ENCODE measurements at places on chromosomes 12 and 14.
A peak's percentile ranks its signal among the peaks of the same experiment; 100 is the strongest.

- DNase-seq, result peak; percentile 70
Measured at GRCh38 chr14:52926953-52927352, 23.9 kb downstream of the FERMT2 start.

- no peak for DNase-seq
Measured at GRCh38 chr14:101049511-101049910, 146.0 kb upstream of the RTL1 start.

DNA sequence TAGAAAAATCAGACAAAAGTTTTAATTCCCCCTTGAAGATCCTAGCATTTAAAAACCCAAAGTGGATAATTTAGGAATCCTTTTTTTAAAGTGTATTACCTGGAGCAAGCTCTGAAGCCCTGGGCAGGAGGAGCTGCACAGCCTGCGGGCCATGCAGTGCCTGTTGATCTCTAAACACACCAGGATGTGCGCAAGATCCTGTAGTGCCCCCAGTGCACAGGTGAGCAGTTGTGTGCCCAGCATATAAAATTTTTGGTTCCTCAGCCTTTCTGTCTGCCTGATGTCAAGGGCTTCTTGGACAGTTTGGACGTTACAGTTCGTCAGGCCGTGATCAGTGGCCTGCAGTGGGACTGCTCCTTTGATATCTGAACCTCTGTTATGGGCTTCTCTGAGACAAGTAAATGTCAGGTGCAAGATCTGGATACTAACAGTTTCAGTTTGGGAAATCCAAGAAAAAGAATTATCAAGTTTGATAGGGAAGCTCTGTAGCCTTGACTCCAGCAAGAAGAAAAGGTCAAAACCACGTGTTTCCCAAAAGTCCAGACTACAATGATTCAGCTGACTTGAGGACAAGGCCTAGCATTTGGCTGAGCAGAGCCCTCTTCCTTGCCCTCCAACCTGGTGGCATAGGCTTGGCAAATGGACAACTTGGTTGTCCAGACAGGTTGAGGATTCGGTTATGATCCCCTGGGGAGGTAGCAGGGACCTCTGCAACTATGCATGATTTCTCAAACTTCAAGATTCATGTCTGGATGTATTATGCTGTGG is 1.0 kb downstream of the ATXN7L3B start:
- DNase-seq, result peak; percentile 10

DNA sequence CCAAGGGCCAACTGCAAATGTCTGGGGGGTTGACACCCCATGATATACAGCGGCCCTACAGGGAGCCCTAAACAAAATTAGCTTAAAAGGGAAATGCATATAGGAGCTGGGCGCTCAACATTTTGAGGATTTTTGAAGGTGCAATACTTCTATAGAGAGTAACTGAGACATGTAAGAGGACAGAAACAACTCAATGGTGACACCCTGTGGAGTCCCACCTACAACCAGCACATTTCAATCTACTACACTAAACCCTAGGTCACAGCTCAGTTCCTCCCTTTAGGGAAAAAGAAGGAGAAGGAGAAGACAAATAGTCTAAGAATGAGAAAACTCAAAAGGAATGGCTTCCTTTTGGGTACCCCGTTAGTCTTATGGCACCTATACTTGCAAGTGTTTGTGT is 1010.5 kb upstream of the NOVA1 start:
- DNase-seq, result no peak

GRCh38 chr12:31804185-31804504 is 75.3 kb upstream of the AMN1 start:
- DNase-seq, result no peak

DNA sequence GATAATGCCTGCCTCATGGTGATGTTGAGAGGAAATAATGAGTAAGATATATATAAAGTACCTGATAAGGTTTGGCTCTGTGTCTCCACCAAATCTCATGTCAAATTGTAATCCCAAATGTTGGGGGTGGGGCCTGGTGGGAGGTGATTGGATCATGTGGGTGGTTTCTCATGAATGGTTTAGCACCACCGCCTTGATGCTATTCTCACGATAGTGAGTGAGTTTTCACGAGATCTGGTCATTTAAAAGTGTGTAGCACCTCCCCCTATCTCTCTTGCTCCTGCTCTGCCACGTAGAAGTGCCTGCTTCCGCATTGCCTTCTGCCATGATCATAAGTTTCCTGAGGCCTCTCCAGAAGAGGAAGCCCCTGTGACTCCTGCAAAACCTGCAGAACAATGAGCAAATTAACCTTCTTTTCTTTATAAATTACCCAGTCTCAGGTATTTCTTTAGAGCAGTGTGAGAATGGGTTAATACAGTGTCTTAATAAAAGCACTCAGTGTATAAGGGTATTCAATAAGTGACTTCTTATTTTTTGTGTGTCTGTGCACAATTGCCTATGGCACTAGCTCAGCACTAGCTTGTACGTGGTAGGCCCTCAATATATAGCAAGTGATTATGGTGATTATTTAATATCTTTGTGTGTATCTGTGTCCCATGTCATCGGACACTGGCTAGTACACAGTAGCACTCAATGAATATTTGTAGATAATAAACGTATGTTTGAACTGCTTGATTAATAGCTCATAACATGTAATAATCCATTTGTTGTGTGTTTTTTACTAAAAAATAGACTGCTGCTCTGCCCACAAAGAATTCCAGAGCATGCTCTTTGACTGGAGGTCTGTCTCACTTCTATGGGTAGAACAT is 138.1 kb upstream of the LMNTD1 start:
- no peak for DNase-seq

GRCh38 chr14:81302638-81303037 is 81.9 kb upstream of the GTF2A1 start:
- no peak for DNase-seq

GRCh38 chr14:86858031-86858430 is 1135.0 kb downstream of the GALC start:
- DNase-seq, result peak; percentile 67

DNA sequence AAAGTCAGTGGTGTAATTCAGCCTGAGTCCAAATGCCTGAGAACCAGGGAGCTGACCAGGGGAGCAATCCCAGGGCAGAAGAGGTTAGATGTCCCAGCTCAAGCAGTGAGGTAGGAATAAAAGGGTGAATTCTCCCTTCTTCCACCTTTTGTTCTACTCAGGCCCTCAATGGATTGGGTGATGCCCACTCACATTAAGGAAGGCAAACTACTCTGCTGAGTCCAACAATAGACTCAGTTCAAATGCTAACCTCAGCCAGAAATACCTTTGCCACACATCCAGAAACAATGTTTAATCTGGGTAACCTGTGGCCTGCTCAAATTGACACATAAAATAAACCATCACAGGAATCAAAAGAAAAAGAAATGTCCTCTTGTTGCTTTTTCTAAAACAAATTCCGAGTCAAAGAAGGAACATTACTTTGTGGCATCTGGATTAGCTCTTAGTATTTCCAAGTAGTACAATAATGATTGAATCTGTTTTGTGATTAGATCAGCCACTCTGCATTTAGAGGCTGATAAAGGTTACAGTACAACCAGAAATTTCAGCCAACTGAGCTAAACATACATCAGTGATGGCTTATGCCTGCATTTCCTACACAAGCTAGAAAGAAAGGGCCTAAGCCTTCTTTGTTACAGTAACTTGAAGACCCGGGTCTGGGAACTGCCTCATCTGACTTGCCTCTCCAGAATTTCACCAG is 43.6 kb upstream of the TRIM9 start:
- DNase-seq, result no peak

GRCh38 chr12:107264667-107265066 is 171.3 kb upstream of the CRY1 start:
- DNase-seq, result no peak

DNA sequence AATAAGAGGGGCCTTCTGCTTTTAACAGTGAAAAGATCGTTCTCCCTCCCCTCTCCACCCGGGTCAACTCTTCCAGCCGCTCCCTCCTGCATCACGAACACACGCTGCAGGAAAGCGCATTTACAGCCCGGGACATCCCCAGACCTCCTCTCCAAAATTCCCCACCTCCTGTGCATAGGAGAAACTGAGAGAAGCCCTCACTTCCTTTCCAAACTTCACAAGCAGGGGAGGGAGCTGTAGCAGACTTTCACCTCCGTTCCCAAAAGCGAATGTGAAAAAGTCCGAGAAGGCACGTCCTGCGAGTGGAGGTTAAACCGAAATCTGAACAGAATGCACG is 513 bp downstream of the BCAT1 start:
- DNase-seq, result peak; percentile 46

- peak; percentile 51 for DNase-seq
Measured at GRCh38 chr12:53568809-53569557, 57.2 kb downstream of the ATF7 start.

GRCh38 chr12:116677202-116677661 is 60.6 kb downstream of the SPRING1 start:
- no peak for DNase-seq

DNA sequence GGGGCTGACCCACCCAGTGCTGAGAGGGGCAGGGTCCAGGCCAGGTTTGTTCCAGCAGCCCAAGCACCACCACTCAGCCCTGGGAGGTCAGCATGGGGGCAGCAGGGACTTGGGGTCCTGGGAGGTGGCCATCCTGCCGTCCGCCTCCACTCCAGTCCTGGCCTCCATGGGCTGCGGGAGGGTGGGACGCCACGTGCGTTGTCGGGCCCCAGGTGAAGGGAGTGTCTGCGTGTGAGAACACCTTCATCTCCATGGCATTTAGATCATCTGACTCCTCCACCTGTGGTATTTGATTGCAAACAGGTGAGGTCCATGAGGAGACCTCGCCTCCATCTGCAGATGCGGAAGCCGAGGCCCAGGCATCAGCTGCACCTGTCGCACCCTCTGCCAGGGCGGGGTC is 44.1 kb downstream of the FBRSL1 start:
- DNase-seq, result no peak

GRCh38 chr12:131565267-131566015 is 145.4 kb upstream of the SFSWAP start:
- DNase-seq, result no peak

GRCh38 chr14:94751321-94751720 is 18.6 kb downstream of the GSC start:
- no peak for DNase-seq

DNA sequence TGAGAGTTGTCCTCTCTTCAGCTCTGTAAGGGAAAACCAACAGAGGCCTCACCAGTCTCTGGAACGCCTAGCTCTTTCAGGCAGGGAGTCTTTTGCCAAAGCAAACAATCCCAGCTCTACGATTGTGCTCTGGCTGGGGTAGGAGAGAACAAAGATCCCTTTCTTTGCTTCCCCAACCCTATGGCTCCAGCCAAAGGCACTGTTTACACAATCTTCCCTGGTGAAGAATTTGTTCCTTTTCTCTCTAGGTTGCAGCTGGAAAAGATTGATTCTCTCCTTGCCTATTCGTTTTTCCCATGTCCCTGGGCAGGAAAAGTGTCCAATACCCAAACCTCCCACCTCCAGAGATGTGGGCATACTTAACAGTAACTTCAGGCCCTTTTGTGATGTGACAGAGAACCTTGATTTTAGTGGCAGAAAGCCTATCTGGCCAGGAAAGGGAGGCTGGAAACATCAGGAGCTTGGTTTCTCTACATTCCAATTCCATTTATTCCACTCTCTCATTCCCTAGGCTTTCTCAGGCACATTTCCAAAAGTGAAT is 16.8 kb downstream of the ATP5MC2 start:
- DNase-seq, result peak; percentile 69

GRCh38 chr14:87181288-87181687 is 811.7 kb downstream of the GALC start:
- no peak for DNase-seq

DNA sequence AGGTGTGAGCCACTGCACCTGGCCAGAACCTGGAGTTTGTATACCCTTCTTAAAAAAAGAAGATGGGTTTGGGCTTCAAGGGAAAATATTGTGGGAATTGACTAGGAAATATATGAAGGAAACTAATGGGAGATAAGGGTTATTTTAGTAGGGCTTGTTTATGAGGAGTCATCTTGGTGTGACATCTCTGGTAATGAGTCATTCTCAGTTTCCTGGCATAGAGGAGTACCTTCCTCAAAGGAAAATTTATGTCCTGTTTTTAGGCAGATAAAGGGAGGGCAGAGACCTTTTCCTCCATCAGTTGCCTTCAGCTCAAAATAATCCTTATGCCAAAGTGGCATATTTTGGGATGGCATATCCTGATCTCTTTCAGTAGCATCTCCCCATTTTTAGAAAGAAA is 30.6 kb upstream of the NFKBIA start:
- peak; percentile 47 for DNase-seq

- no peak for DNase-seq
Measured at GRCh38 chr14:32692441-32692840, 246.2 kb upstream of the NPAS3 start.

DNA sequence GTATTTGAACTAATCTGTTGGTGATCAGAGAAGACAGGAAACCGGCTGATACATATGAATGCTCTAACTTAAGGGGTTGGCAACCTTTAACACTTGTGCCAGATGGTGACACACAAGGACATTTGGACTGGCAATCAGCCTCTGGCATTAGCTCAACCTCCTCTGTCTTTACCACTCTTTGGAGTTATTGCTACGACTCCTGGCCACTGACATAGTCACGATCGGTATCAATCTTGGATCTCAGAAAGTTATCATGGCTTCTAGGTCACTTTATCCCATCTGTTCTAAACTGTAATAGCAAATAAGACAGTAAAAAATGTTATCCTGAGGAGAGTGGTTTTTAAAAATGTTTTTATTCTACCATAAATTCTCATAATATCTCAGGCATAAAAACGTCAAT is 575.2 kb upstream of the MDGA2 start:
- DNase-seq, result no peak

GRCh38 chr12:98060411-98060810 is 455.0 kb upstream of the TMPO start:
- DNase-seq, result no peak

DNA sequence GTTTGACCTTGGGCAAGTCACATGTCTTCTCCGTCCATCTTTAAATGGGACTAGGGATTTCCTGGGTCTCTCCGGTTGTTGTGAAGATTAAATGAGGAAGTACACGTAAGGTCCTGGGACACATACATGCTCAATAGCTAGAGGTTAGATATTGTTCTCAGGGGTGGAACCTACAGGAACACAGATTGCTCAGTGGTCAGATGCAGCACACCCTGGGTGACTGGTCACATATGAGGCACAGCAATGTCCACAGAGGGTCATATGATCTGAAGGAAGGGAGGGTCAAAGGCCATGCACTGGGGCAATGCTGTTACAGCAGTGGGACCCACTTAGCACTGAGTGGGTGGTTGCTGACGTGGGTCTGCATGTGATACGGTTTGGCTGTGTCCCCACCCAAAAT is 11.4 kb upstream of the SLC8B1 start:
- no peak for DNase-seq

GRCh38 chr14:99075061-99075460 is 196.9 kb downstream of the BCL11B start:
- no peak for DNase-seq

DNA sequence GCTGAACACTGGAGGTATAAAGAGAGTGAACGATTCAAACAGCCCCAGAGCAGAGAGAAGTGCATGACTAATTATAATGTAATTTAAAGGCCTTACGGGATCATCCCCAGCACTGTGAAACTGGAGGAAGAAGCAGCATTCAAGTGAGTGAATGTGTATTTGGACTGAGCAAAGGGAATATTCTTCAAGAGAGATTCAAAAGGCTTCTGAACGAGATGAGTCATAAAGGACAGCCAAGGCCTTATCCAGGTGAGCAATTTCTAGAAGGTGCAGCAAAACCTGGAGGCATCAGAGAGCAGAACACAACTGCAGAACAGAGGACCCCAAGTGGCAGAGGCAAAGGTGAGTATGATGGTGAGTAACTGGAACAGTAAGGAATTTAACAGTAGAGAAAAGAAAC is 127.2 kb downstream of the BCAT1 start:
- peak; percentile 89 for DNase-seq

GRCh38 chr12:3770891-3771290 is 18.0 kb upstream of the CRACR2A start:
- DNase-seq, result peak; percentile 83

- peak; percentile 67 for DNase-seq
Measured at GRCh38 chr12:102879144-102879763, 37.8 kb downstream of the PAH start.

GRCh38 chr12:113812411-113813228 is 153.5 kb downstream of the RBM19 start:
- DNase-seq, result no peak
